ENCODE measurements at places on chromosomes 2 and 18. TPM values are rescaled to one million over a fixed set of nuclear protein-coding genes. Genes with fewer than 3 reads are reported as not detected.

DNA sequence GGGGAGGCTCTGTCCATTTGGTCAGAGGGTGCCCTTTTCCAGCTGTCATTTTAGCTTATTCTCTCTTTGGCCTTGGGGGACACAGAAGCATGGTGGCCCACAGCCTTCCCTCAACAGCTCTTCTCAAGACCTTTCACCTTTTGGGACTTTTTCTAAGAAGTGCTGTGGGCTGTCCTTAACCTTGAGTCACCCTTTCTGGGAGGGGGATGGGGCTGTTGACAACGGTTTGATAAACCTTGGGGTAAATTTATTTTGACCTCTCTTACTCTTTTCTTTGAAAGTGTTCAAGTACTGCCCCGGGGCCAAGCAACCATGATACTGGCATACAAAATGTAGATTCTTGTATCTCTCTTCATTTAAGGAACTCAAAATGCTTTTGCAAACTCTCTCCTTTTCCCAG lies 13.7 kb downstream of the IGFBP5 start:
- DNase-seq, result no peak
- no peak overlapping the region for H3K4me3 ChIP-seq
- no peaks in the 10 kb centered on the region for H3K36me3 ChIP-seq
- H3K27ac ChIP-seq, result no peak overlapping the region
- H3K27me3 ChIP-seq, result peaks cover 4% of the 10 kb centered on the region

The CDH2 gene
- 0.23 TPM for polyA plus RNA-seq

- H3K4me3 ChIP-seq, result no peak overlapping the region
- H3K27ac ChIP-seq, result no peak overlapping the region
- H3K27me3 ChIP-seq, result no peaks in the 10 kb centered on the region
These were observed 75.3 kb downstream of the TANC1 start for GRCh38 chr2:159043710-159044109.

GRCh38 chr2:238420878-238421694 lies 5.6 kb upstream of the ASB1 start:
- H3K4me3 ChIP-seq, result no peak overlapping the region
- no peaks in the 10 kb centered on the region for H3K36me3 ChIP-seq
- DNase-seq, result no peak

DNA sequence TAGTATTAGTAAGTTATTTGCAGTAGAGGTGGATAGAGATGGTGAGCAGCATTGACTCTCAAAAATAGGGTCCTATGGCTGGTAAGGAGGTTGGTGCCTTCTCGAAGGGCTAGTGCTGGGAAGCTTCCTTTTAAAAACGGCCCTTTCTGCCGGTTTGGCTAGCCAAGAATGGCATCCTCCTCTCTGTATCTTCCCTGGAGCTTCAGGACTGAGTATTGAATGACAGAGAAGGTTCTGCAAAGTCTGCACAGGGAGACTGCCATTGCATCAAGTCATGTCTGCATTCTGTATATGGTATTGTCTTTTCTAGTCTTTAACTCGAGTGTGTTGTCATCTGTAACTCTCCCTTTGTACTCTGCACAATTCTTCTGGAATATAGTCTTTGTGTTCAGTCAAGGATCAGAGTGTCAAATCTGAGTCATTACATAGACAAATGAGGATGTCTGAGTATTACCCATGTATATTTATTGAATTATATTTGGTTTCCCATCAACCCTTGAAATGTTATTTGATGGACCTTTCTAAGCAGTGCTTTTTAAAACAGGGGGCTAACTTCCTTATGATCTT lies 1.1 kb downstream of the LDLRAD4 start:
- no peak overlapping the region for H3K4me3 ChIP-seq
- H3K27me3 ChIP-seq, result peaks cover 5% of the 10 kb centered on the region
- peaks cover 22% of the 10 kb centered on the region for H3K4me1 ChIP-seq
- no peak overlapping the region for H3K27ac ChIP-seq
- DNase-seq, result no peak
- no peaks in the 10 kb centered on the region for H3K36me3 ChIP-seq

The FTCDNL1 gene
- 1.4 TPM for polyA plus RNA-seq

The MREG gene
- polyA plus RNA-seq, result 3.9 TPM

- DNase-seq, result no peak
- no peak overlapping the region for H3K27ac ChIP-seq
- no peaks in the 10 kb centered on the region for H3K27me3 ChIP-seq
- no peaks in the 10 kb centered on the region for H3K4me1 ChIP-seq
These were observed 166.8 kb downstream of the TPGS2 start for GRCh38 chr18:36661999-36662398.

The TTR gene
- not detected for polyA plus RNA-seq

The DSG4 gene
- not detected for polyA plus RNA-seq

GRCh38 chr2:28976584-28976983 lies 4.5 kb upstream of the TOGARAM2 start:
- no peaks in the 10 kb centered on the region for H3K36me3 ChIP-seq
- H3K27me3 ChIP-seq, result no peaks in the 10 kb centered on the region
- no peak overlapping the region for H3K27ac ChIP-seq
- DNase-seq, result no peak
- no peak overlapping the region for H3K4me3 ChIP-seq
- peaks cover 6% of the 10 kb centered on the region for H3K4me1 ChIP-seq

GRCh38 chr18:2587788-2588187 lies 16.4 kb downstream of the NDC80 start:
- no peak overlapping the region for H3K27ac ChIP-seq
- no peaks in the 10 kb centered on the region for H3K27me3 ChIP-seq
- peaks cover 37% of the 10 kb centered on the region for H3K4me1 ChIP-seq
- no peaks in the 10 kb centered on the region for H3K36me3 ChIP-seq
- no peak overlapping the region for H3K4me3 ChIP-seq

DNA sequence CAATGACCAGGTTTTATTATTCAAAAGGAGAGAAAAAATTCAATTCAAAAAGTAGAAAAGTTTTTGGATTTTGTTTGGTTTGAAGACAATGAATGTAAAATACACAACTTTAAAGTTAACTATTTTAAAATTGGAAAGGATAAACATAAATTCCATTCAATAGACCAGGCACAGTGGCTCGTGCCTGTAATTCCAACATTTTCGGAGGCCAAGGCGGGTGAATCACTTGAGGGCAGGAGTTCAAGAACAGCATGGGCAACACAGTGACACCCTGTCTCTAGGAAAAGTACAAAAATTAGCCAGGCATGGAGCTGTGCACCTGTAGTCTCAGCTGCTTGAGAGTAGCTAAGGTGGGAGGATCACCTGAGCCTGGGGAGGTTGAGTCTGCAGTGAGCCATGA lies 54.7 kb downstream of the SCN9A start:
- H3K36me3 ChIP-seq, result no peaks in the 10 kb centered on the region
- no peaks in the 10 kb centered on the region for H3K4me1 ChIP-seq
- H3K27ac ChIP-seq, result no peak overlapping the region
- H3K4me3 ChIP-seq, result no peak overlapping the region
- H3K27me3 ChIP-seq, result no peaks in the 10 kb centered on the region
- DNase-seq, result no peak

The GREB1L gene
- 0.13 TPM for polyA plus RNA-seq

- no peaks in the 10 kb centered on the region for H3K4me1 ChIP-seq
- no peak overlapping the region for H3K4me3 ChIP-seq
- no peak overlapping the region for H3K27ac ChIP-seq
- H3K27me3 ChIP-seq, result no peaks in the 10 kb centered on the region
- DNase-seq, result no peak
- no peaks in the 10 kb centered on the region for H3K36me3 ChIP-seq
These were observed 18.8 kb upstream of the TEX44 start for GRCh38 chr2:231573698-231574421.

The STAM2 gene
- polyA plus RNA-seq, result 3.7 TPM

DNA sequence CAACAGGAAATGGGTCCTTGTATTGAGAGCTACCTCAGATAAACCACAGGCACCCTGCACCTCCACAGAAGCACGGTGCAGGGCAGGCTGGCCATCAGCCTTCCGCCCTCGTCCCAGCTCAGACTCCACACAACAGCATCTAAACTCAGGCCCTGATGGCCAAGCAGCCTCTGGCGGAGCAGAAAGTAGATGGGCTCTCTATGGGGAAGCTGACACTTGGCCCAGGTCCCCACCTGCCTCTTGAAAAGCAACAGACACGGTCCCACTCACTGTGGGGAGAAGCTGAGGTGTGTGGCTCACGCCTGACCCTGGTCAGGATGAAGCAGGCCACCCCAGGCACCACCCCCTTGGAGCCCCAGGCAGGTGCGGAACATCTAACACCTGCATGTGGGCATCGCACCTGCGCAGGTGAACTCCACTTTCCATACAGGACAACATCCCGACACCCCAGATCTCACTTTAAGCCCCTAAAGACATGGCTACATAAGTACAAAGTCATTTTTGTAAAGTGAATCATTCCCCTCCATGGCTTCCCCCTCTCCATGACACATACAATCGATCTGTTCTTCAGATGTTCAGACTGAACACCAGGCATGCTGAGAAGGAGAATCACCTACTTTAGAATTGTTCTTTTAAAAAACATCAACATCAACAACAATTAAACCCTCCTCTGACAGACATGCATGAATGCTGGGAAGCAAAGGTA lies 208.4 kb downstream of the ZBTB7C start:
- no peak overlapping the region for H3K4me3 ChIP-seq
- no peak for DNase-seq
- no peaks in the 10 kb centered on the region for H3K4me1 ChIP-seq
- no peaks in the 10 kb centered on the region for H3K36me3 ChIP-seq
- no peak overlapping the region for H3K27ac ChIP-seq

DNA sequence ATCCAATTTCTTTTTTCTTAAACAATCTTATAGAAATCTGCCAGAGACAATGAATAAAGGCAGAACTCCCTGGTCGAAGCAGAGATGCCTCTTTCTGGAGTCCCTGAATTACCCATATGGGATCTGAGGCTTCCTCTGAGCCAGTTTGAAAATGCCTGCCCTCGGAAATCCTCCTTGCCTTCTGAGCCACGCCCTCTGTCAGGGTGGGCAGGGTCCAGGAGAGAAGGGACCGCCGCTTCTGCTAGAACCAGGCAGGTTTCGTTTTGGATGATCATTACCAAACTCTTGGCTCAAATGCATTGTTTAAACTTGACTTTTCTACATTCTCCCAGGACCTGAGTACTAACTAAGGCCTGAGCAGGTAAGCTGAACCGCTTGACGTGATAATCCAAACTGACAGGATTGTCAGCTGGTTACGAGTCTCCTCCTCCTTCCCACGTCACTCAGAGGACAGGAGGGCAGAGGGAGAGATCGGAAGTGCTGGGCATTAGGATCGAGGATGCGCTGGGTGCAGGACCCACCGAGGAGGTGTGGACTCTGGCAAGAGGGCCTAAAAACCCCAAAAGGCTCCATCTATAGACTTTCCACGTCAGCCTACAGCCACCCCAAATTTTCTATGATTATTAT lies 128.4 kb downstream of the KLHL29 start:
- no peaks in the 10 kb centered on the region for H3K27me3 ChIP-seq
- no peaks in the 10 kb centered on the region for H3K36me3 ChIP-seq
- H3K4me3 ChIP-seq, result no peak overlapping the region
- no peaks in the 10 kb centered on the region for H3K4me1 ChIP-seq
- no peak overlapping the region for H3K27ac ChIP-seq
- no peak for DNase-seq

GRCh38 chr2:675982-676646 lies 1.1 kb downstream of the TMEM18 start:
- H3K27ac ChIP-seq, result peak overlapping the region; percentile 38
- H3K27me3 ChIP-seq, result no peaks in the 10 kb centered on the region
- H3K36me3 ChIP-seq, result no peaks in the 10 kb centered on the region
- H3K4me1 ChIP-seq, result peaks cover 23% of the 10 kb centered on the region

GRCh38 chr2:86393521-86394491 lies 47.4 kb upstream of the KDM3A start:
- H3K4me1 ChIP-seq, result no peaks in the 10 kb centered on the region
- H3K27me3 ChIP-seq, result no peaks in the 10 kb centered on the region
- H3K4me3 ChIP-seq, result no peak overlapping the region
- no peak for DNase-seq
- no peaks in the 10 kb centered on the region for H3K36me3 ChIP-seq
- no peak overlapping the region for H3K27ac ChIP-seq

The LRRTM1 gene
- not detected for polyA plus RNA-seq

The ACMSD gene
- polyA plus RNA-seq, result not detected

- H3K36me3 ChIP-seq, result no peaks in the 10 kb centered on the region
- H3K4me1 ChIP-seq, result no peaks in the 10 kb centered on the region
- peak; percentile 59 for DNase-seq
- H3K27me3 ChIP-seq, result no peaks in the 10 kb centered on the region
- H3K4me3 ChIP-seq, result peak overlapping the region; percentile 6
These were observed 34.0 kb upstream of the SPTBN1 start for GRCh38 chr2:54422072-54422581.

GRCh38 chr2:24969784-24970183 lies 2.0 kb downstream of the DNAJC27 start:
- H3K27me3 ChIP-seq, result no peaks in the 10 kb centered on the region
- no peak for DNase-seq
- H3K4me1 ChIP-seq, result peaks cover 13% of the 10 kb centered on the region
- no peak overlapping the region for H3K27ac ChIP-seq

GRCh38 chr2:105919826-105920225 lies 175.1 kb downstream of the NCK2 start:
- no peak overlapping the region for H3K27ac ChIP-seq
- peak; percentile 33 for DNase-seq
- no peak overlapping the region for H3K4me3 ChIP-seq
- H3K36me3 ChIP-seq, result no peaks in the 10 kb centered on the region
- H3K4me1 ChIP-seq, result peaks cover 12% of the 10 kb centered on the region

GRCh38 chr2:96157649-96158553 lies 12.7 kb upstream of the DUSP2 start:
- peak overlapping the region; percentile 51 for H3K4me3 ChIP-seq
- peak overlapping the region; percentile 58 for H3K27ac ChIP-seq
- H3K4me1 ChIP-seq, result peaks cover 68% of the 10 kb centered on the region
- DNase-seq, result peak; percentile 68
- H3K27me3 ChIP-seq, result no peaks in the 10 kb centered on the region

DNA sequence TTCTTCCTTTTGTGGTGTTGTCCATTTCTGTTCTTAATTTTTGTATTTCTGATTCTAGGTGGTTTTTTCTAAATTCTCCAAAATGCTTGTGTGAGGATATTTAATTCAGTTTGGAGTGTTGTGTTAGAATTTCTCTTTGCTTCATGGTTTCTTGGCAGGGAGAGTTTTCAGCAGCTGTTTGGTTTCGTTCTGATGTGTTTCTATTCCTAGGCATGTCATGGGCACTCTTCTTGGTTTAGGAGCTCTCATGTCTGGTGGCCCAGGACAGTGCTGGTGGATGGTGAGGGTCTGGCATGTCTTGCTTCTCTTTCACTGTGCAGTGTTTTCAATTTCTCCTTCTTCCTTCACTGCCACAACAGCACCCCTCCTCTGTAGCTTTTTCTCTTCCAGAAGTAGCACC lies 52.9 kb downstream of the OSBPL6 start:
- H3K27ac ChIP-seq, result no peak overlapping the region
- H3K27me3 ChIP-seq, result no peaks in the 10 kb centered on the region
- DNase-seq, result no peak
- no peak overlapping the region for H3K4me3 ChIP-seq

The GPR75 gene
- polyA plus RNA-seq, result not detected

DNA sequence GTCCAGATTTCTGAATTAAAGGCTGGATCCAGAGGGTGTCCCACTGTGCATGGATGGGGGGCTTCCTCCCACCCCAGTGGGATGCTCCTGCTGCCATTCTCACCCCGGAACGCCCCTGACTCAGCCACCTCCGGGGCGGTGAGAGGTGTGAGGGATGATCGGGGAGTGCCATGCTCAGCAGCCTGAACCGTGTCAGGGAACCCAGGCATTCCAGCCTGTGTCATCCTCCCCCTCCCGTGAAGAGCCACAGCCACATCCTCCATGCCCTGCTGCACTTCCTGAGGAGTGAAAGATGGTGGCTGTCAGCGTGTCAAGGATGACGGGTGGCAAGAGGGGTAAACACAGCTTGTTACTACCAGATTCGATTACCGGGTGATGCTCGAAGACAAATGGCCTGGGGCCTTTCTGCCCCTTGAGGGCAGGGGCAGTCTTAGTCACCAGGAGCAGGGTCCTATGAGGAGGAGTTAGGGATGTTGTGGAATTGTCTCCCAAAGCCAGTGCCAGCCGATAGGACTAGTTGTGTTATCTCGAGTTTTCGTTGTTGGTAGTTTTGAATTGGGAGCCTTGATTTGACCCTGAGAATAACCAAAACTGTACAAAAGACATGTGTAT lies 80.8 kb downstream of the TCF7L1 start:
- H3K4me1 ChIP-seq, result no peaks in the 10 kb centered on the region
- H3K4me3 ChIP-seq, result no peak overlapping the region
- H3K36me3 ChIP-seq, result no peaks in the 10 kb centered on the region
- no peak for DNase-seq

Measured in CD8-positive, alpha-beta memory T cell (primary cell).